Effector memory CD8-positive, alpha-beta T cell (primary cell): ENCODE measurements at places on chromosomes 11 and 22.
A peak's percentile ranks its signal among the peaks of the same experiment; 100 is the strongest.

DNA sequence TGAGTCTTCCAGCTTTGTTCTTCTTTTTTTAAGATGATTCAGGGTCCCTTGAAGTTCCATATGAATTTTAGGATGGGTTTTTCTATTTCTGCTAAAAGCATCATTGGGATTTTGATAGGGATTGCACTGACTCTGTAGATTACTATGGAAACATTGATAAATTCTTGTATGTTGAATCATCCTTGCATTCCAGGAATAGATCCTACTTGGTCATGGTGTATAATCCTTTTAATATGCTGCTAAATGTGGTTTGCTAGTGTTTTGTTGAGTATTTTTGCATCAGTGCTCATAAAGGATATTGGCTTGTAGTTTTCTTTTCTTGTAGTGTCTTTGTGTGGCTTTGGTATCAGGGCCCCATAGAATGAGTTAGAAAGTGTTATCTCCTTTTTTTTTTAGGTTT lies 34.9 kb upstream of the PHOX2A start:
- no peaks in the 10 kb centered on the region for H3K4me1 ChIP-seq
- H3K4me3 ChIP-seq = no peak overlapping the region
- no peak for DNase-seq
- no peak overlapping the region for H3K27ac ChIP-seq
- peaks cover 56% of the 10 kb centered on the region for H3K27me3 ChIP-seq

- no peak overlapping the region for H3K4me3 ChIP-seq
- no peak for DNase-seq
- H3K4me1 ChIP-seq = peaks cover 9% of the 10 kb centered on the region
- peaks cover 3% of the 10 kb centered on the region for H3K36me3 ChIP-seq
These were observed 88.3 kb upstream of the PARVA start for GRCh38 chr11:12288931-12289666.

GRCh38 chr11:18761741-18762140 lies 29.9 kb downstream of the PTPN5 start:
- peaks cover 6% of the 10 kb centered on the region for H3K4me1 ChIP-seq
- no peaks in the 10 kb centered on the region for H3K36me3 ChIP-seq
- peaks cover 11% of the 10 kb centered on the region for H3K27me3 ChIP-seq
- peak overlapping the region; percentile 0 for H3K27ac ChIP-seq
- H3K4me3 ChIP-seq = no peak overlapping the region

- no peaks in the 10 kb centered on the region for H3K27me3 ChIP-seq
- no peak overlapping the region for H3K4me3 ChIP-seq
- no peaks in the 10 kb centered on the region for H3K4me1 ChIP-seq
- H3K36me3 ChIP-seq = peaks cover 18% of the 10 kb centered on the region
These were observed 104.6 kb downstream of the ATG16L2 start for GRCh38 chr11:72918851-72919250.

- no peak overlapping the region for H3K4me3 ChIP-seq
- H3K4me1 ChIP-seq = peaks cover 19% of the 10 kb centered on the region
- H3K27ac ChIP-seq = no peak overlapping the region
- H3K27me3 ChIP-seq = no peaks in the 10 kb centered on the region
- peaks cover 45% of the 10 kb centered on the region for H3K36me3 ChIP-seq
- DNase-seq = no peak
These were observed 7.0 kb downstream of the MAP3K11 start for GRCh38 chr11:65606876-65607613.

GRCh38 chr11:64569300-64569970 lies 21.6 kb upstream of the SLC22A12 start:
- H3K4me1 ChIP-seq = no peaks in the 10 kb centered on the region
- no peaks in the 10 kb centered on the region for H3K36me3 ChIP-seq
- H3K4me3 ChIP-seq = no peak overlapping the region
- no peak overlapping the region for H3K27ac ChIP-seq

GRCh38 chr22:47565607-47566006 lies 803.2 kb downstream of the TBC1D22A start:
- H3K4me3 ChIP-seq = no peak overlapping the region
- peaks cover 1% of the 10 kb centered on the region for H3K4me1 ChIP-seq
- no peak for DNase-seq
- no peaks in the 10 kb centered on the region for H3K36me3 ChIP-seq
- no peak overlapping the region for H3K27ac ChIP-seq

DNA sequence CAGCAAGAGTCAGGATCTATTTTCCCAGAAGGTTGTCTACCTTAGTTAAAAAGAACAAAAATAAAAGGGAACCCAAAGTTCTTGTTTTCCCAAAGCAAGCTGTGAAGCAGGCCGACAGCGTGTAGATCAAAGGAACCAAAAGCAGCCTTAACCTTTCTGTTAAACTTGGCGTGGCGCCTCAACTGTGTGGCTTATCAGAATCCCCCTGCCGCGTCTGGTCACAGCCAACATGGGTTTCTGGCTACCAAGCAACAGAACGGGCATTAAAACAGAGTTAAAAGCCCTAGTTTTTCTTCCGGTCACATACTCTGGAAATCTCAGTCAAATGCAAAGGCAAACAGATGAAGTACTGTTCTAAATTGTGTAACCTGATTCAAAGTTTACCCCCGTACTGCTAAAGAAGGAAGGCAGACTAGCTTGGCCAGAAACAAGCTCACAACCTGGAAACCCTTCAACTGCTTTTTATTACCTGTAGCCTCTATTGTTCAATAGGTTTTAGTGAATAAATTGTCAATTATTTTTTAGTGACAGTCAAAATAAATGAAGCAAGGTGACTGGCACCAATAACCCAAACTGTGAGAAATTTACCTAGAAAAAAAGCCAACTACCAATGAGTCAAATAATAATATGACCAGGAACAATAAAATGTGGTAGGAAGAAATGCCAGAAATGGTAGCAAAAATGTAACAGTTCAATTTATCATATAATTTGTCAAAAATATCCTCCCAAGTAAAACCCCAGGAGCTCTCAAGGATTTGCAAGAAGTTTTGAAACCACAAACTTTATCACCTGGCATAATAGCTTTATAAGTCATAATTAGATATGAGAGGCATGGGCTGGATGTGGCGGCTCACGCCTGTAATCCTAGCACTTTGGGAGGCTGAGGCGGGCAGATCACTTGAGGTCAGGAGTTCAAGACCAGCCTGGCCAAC lies 21.4 kb downstream of the CHKA start:
- peaks cover 4% of the 10 kb centered on the region for H3K36me3 ChIP-seq
- no peak overlapping the region for H3K27ac ChIP-seq
- no peak for DNase-seq
- no peaks in the 10 kb centered on the region for H3K27me3 ChIP-seq
- H3K4me1 ChIP-seq = peaks cover 3% of the 10 kb centered on the region

GRCh38 chr22:38311323-38311620 lies 6.0 kb downstream of the CSNK1E start:
- no peak for DNase-seq
- H3K4me3 ChIP-seq = no peak overlapping the region
- peak overlapping the region; percentile 65 for H3K27ac ChIP-seq
- H3K4me1 ChIP-seq = peaks cover 74% of the 10 kb centered on the region
- no peaks in the 10 kb centered on the region for H3K27me3 ChIP-seq

GRCh38 chr11:126416542-126417090 lies 61.1 kb downstream of the ST3GAL4 start:
- peak overlapping the region; percentile 62 for H3K27ac ChIP-seq
- peaks cover 4% of the 10 kb centered on the region for H3K36me3 ChIP-seq
- H3K27me3 ChIP-seq = no peaks in the 10 kb centered on the region

- no peaks in the 10 kb centered on the region for H3K4me1 ChIP-seq
- no peak for DNase-seq
- H3K27ac ChIP-seq = no peak overlapping the region
These were observed 453.0 kb upstream of the LUZP2 start for GRCh38 chr11:24043842-24044241.

- H3K36me3 ChIP-seq = peaks cover 35% of the 10 kb centered on the region
- no peaks in the 10 kb centered on the region for H3K27me3 ChIP-seq
- H3K4me1 ChIP-seq = peaks cover 7% of the 10 kb centered on the region
- no peak overlapping the region for H3K27ac ChIP-seq
- H3K4me3 ChIP-seq = no peak overlapping the region
- no peak for DNase-seq
These were observed 87.2 kb downstream of the BTBD10 start for GRCh38 chr11:13375798-13376197.

- no peak for DNase-seq
- H3K27me3 ChIP-seq = no peaks in the 10 kb centered on the region
- H3K4me3 ChIP-seq = no peak overlapping the region
- no peaks in the 10 kb centered on the region for H3K36me3 ChIP-seq
- H3K4me1 ChIP-seq = no peaks in the 10 kb centered on the region
- H3K27ac ChIP-seq = no peak overlapping the region
These were observed 1496.5 kb downstream of the FAM181B start for GRCh38 chr11:81237139-81237538.
